ENCODE measurements at places on chromosomes 11 and 22.

DNA sequence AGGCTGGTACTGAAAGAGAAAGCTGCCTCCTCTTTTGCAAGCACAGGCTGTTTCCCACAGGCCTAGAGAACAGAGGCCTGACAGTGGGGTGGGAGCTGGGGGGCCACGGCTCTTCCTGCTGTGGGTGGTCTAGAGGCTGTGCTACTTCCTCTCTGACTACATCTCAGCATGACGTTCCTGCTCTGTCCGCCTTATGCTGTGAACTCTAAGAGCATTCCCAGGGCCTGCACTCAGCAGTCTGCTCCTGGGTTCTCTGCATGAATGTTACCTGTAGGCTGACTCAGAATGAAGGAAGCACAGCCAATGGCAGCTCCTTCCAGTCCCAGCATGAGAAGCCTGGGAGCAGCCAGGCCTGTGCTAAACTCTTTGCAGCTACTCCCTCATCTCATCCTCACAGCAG is 534.3 kb downstream of the NTM start:
- DNase-seq = no peak

- no peak for DNase-seq
Observed at GRCh38 chr11:706439-706956, 467 bp downstream of the EPS8L2 start.

DNA sequence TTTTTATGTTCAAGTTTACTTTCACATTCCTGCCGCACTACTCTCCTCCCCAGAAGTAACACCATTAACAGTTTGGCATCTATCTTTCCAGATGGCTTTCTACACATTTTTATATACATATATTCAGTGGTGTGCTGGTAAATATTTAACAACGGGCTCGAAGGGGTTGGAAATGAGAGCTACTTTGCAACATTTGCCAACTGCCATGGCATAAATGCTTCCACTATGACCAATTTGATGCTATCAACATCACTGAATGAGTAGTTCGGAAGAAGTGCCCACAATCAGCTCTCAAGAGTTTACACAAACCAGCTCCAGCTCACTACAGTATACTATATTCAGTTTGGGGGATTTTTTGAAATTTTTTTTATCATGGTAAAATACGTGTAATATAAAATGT is 55.2 kb downstream of the RELT start:
- no peak for DNase-seq

DNA sequence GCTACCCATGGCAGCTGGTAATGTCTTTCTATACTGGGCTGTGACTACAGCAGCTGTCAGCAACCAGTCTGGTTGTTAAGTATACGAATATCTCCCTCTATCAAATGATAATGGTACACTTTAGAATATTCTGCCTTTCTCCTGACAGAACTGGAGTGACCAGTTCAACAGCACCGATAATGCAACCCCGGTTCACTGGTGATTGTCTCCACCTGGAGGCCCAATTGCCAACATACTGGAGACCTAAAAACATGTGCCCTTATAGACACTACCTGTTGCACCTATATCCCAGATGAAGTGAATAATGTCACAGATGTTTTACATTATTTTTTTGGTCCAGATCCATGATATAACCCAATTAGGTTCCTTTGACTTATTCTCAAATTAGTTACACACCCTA is 21.1 kb downstream of the OR5P2 start:
- no peak for DNase-seq

DNA sequence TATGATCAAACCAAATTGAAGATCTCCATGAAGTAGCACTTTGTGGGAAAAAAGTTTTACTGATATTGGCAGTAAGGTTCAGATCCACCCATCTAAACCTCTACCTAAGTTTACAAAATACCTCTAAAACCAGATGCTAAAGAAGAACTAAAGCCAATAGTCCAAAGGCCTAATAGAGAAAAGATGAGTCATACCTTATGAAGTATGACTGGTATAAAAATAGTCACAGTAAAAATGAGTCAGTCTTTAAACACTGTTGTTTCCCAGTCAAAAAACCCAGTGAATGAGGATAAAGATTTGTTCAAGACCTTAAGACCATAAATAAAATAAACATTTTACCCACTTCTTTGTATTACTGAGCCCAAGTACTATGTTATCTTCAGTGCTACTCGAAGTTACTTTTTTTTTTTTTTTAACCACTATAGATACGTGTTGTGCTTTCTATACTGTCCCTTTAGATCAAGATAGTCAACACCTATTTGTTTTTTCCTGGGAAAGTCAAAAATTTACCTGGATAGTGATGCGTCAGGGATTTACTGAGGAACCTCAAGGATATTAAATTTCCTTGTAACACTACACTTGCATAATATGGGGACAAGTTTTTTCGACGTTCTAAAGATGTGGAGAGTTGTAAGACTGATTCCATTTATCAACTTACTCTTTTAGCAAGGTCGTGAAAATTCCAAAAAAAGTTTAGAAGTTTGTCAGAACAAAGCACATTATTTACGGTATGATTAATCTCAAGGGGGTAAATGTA is 87.3 kb downstream of the CCDC73 start:
- no peak for DNase-seq

GRCh38 chr11:47914743-47915142 is 65.6 kb upstream of the PTPRJ start:
- DNase-seq = no peak

- no peak for DNase-seq
Observed at GRCh38 chr22:37370306-37370979, 56.8 kb downstream of the ELFN2 start.

DNA sequence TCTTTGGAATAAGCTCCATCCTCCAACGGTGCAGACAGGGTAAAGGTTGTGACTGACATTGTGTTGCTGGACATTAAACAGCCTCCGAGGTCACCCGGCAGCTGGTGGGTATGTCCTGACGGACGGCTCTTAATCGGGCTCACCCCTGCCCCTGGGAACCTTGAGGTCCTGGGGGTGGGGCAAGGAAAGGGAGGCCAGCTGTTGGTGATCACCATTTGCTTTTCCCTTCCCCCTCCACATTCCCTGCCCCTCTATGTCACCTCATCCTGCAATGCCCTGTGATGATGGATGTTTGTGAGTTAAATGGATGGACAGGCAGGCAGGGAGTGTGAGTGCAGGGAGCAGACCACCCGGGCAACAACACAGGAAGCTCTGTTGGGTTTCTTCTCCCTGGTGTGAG is 26.3 kb downstream of the APLNR start:
- DNase-seq = no peak

Measured in NCI-H187 treated with DMSO at 0.1 percent for 48 hours (cell line).